ENCODE measurements at places on chromosomes 2 and 18. TPM values are rescaled to one million over a fixed set of nuclear protein-coding genes. Genes with fewer than 3 reads are reported as not detected.

DNA sequence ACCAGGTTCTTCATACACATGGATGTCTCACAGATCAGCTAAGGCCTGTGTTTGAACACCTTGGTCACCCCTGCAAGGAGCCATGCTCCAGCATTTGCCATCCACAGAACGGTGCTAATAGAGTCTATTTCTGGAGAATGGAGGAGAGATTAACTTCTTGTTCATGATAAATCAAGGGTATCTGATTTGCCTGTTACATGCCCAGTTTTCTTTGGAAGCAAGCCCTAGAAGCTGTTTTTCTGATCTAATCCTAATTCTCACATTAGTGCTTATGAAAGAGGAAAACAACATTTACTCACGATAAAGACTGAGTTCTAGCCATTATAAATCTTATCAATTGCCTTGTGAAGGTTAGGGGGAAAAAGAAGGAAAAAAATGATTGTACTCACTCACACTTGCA is 119.6 kb upstream of the DTNA start:
- DNase-seq: no peak

DNA sequence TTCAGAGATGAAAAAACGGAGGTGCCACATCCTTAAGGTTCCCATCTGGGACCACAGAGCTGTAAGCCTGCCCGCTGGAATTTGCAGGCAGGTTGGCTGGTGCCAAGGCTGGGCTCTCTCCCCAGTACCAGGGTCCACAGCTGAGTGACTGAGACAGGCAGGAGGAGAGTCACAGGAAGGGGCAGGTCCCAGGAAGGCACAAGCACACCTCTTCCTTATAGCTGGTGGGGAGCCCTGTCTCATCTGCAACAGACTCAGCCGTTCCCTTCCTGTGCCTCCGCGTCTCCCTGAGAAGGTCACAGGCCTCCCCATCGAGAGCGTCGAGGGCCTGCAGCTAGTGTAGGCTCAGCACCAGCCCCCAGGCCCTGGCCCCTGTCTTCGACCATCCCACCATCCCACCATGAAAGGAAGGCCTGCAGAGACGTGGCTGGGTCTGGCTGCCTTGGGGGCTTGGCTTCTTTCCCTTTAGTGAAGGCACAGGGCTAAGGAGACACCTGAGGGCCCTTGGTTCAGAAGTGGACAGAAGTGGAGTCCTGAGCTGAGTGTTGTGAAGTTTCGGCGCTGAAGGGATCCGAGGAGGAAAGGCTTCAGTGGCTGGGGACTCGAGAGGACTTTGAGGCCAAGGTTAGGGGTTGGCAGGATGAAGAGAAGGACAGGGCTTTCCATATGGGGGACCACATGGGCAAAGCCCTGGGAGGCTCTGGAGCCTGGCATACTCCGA is 26.8 kb downstream of the GLI2 start:
- DNase-seq: no peak

DNA sequence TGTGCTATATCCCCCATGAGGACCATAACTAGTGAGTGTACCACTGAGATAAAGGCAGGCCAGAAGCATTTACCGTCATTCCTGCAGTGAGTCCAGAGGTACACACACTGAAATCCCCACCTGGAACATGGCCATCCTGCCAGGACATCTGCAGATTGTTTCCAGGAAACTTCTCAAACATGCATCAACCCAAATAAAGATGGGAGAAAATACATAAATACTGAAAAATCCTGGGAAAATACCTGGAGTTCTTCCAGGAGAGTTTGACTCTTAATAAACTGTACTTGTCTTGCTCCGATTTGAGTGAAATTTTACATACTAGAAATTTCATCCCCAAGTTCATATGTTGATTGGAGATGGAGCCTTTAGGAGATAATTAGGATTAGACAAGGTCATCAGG is 388.1 kb upstream of the KLHL29 start:
- DNase-seq: no peak

DNA sequence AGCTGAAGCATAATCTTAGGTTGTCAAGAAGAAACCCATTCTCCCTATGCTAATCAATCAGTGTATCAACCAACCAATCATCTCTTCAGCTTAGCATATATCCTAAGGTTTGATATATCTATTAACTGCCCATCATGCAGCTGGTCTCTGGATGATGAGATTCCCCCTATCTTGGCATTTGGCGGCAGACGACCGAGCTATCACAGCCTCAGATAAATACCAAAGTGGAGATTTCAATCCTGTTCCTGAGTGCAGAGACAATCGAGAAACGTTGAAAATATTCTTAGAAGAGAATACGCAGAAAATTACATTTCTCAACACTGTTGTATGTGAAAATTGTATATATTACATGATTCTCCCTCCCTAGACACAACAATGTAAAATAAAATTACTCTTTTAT is 259.0 kb upstream of the SIX3 start:
- DNase-seq: no peak

DNA sequence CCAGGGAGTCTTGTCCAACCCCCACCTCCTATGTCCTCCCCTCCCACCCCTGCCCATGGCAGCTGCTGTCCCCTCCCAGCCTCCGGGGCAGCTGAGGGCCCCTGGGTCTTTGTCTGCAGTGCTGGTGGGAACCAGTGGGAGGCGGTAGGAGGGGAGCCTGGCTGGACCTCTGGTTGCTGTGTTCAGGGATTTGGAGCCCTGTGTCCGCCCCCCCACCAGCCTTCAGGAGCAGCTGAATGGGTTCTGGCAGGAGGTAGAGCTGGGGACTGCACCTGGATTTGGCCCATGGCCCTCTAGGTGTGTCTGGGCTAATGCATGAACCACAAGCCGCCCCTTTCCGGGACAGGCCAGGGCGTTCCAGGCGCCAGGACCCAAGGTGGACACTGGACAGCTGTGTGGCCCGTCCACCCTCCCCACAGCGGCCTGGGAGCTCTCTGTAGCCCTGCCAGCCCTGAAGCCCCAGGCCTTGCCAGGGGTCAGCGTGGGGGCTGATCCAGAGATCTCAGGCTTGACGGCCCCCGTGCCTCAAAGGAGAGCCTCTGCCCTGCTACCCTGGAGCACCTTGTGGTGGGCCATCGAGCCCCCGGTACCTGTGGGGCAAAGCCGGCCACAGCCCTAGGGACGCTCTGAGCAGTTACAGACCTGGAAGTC is 25.4 kb downstream of the GPC1 start:
- DNase-seq: no peak

Gene TUBA4B
- total RNA-seq: not detected

- no peak for DNase-seq
These were observed 34.2 kb upstream of the LRRTM1 start for GRCh38 chr2:80338794-80339193.

Gene C1QL2
- total RNA-seq: 0.41 TPM

Data from frontal cortex (tissue), 4 donors.